ENCODE measurements at places on chromosomes 3 and 15. TPM values are rescaled to one million over a fixed set of nuclear protein-coding genes. Genes with fewer than 3 reads are reported as not detected.

DNA sequence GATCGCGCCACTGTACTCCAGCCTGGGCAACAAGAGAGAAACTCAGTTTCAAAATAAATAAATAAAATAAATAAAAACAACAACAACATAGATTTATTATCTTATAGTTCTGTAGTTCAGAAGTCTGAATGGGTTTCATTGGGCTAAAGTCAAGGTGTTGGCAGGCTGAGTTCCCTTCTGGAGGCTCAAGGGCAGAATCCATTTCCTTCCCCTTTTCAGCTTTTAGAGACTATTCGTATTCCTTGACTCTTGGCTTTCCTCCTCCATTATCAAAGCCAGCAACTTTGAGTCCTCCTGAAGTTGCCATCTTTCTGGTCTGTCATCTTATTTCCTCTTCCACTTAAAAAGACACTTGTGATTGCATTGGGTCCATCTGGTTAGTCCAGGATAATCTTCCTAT, 12.1 kb downstream of the BLM start:
- no peak for DNase-seq

GRCh38 chr3:192170659-192171058, 556.7 kb downstream of the FGF12 start:
- no peak for DNase-seq

DNA sequence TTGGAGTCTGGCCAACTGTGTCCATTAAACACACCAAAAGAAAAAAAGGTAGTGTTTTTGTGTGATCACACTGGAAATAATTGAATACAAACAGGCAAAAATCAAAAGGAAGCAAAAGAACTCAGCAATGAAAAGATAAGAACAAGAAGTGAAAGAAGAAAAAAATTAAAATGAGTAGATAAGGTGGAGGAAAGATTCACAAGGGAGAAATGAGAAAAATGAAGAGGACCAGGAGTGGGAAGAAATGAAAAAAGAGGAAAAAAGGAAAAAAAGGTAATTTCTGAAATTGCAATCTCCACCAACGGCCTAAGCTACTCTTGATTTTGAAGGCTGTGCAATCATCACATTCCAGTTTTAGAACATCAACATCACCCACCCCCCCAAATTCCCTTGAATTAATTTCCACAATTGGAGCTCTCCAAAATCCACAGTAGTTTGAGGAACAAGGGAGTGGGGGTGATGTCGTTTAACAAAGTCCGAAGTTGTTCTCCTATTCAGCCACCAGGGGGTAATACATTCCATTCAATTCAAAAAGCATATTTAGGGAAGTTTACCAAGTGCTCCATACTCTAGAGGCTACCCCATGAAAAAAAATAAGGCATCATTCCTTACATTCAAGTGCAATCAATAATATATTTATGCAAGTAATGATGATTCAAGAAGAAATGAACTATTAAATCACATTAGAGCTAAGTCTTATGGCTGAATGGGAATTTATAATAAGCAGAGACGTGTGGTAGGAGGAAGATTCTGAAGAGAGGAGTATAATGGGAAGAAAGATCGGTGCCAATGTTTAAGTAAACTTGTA, 37.4 kb downstream of the ZNF860 start:
- no peak for DNase-seq

- no peak for DNase-seq
Observed at GRCh38 chr3:124553178-124553577, 177.1 kb upstream of the UMPS start.

DNA sequence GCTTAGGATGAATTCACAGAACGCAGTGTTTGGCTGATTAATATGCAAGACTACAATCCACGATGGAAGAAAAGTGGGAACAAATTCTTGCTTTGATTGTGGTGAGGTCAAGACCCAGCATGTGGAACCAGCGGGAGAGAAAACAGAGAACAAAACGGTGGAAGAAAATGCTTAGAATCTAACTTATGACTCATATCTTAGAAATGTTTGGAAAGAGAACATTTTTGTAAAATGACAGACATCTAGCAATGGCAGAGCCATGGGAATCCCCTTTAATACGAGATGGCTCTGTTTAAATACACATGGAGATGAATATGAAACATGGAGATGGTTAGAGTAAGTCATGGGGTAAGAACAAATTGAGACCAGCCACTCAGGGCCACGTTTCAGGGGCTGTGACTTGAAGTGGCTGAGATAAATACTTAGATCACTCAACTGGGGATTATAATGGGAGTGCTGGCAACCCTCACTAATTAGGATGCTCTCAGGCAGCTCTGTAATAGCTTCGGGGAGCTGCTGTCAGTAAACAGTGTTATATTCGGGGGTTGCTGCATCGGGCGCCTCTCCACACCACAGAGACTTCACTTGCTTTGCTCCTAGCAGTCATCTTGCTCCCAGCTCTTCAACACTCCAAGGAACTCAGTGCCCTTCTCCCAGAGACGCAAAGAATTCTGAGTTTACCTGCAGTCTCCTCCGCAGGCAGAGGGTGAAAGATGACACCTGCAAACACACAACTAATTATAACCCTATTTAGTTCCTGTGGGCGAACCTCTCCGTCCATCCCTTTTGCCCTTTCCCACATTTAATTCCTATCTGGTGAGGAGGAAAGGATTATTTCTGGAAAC, 68.0 kb upstream of the ONECUT1 start:
- no peak for DNase-seq

GRCh38 chr3:149339931-149340309, 6.5 kb upstream of the TM4SF18 start:
- DNase-seq: peak; percentile 87

GRCh38 chr15:71272932-71273331, 157.7 kb downstream of the THSD4 start:
- no peak for DNase-seq

DNA sequence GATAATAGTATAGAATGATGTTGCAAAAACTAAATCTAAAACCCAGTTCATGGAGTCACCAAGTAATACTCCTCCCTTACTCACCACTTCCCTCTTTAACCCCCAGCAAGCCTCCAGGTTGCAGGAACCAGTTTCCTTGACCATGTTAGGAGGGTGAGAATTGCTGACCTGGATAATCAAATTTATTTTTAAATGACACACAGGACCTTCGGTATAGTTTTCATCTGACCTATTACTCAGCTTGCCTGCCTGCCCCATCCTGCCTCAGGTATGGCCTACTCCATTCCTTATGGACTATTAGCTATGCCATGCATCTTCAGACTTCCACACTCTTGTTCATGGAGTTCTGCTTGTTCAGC, 883 bp downstream of the RTP4 start:
- no peak for DNase-seq

DNA sequence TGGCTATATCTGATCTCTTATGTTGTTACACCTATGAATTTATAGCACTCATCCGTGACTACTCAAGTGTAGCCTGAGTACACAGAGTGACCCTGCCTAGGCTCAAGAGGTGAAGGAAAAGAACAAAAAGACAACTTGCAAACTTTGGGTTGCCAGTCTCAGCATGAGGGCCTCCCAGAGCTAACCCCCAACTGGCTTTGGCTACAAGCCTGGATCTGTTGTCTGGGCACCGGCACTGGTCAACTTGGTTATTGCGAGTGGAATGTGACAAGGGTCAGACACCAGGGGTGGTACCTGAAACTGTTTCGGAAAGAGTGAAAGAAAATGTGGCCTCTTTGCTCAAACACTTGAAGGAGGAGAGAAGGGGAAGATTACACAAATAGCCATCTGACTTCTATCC, 49.5 kb upstream of the BCL6 start:
- DNase-seq: no peak

DNA sequence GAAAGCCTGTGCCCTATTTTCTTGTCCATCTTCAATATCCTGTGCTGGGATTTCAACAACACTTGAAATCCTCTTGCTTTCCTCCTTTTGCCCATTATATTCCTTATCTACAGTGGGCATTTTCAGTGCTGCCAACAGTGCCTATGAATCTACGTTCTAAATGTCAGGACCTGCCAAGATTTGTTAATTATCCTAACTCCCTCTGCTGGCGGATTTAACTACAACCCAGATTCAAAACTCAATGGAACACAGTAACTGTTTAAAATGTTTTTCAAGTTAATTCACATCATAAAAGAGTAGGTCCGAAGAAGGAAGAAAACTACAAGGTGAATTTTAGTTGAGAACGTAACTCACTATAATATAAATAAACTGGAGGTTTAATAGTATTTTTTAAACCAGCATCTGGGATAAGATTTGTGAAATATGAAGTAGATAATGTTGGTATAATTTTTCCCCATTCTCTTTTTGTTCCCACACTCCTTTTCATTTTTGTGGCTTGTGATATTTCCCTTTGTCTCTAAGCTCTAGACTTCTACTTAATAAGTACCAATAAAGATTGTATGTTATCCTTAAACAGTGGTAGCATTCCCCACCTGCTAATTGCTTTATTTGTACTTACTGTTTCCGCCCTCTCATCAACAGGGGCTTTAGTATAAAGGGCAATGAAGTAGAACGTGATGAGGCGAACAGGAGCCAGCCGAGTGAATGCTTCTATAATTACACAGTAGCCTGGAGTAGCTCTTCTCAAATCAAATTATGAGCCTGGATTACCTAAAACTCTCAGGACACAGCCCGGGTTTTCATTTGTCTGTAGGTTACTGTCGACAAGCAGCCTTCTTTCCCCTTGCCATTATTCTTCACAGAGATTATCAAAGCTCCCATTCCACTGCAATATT, 302.5 kb upstream of the ATP11B start:
- no peak for DNase-seq

DNA sequence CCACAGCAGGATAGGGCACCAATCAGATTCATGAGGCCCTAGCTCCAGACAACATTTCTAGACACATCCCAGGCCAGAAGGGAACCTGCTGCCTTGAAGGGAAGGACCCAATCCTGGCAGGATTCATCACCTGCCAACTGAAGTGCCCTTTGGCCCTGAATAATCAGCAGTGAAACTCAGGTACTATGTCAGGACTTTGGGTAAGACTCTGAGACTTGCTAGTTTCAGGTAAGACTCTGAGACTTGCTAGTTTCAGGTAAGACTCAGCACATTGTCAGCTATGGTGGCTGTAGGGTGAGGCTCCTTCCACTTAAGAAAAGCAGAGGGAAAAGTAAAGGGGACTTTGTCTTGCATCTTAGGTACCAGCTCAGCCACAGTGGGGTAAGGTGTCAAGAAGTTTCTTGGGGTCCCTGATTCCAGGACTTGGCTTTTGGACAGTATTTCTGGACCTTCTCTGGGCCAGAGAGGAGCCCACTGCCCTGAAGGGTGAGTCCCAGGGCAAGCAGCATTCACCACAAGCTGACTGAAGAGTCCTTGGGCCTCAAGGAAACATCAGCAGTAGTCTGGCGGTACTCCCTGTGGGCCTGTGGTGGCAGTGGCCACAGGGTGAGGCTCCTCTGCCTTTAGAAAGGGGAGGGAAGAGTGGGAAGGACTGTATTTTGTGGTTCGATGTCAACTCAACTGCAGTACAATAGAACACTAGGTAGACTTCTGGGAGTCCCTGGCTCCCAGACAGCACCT, 13.7 kb upstream of the COL8A1 start:
- no peak for DNase-seq

DNA sequence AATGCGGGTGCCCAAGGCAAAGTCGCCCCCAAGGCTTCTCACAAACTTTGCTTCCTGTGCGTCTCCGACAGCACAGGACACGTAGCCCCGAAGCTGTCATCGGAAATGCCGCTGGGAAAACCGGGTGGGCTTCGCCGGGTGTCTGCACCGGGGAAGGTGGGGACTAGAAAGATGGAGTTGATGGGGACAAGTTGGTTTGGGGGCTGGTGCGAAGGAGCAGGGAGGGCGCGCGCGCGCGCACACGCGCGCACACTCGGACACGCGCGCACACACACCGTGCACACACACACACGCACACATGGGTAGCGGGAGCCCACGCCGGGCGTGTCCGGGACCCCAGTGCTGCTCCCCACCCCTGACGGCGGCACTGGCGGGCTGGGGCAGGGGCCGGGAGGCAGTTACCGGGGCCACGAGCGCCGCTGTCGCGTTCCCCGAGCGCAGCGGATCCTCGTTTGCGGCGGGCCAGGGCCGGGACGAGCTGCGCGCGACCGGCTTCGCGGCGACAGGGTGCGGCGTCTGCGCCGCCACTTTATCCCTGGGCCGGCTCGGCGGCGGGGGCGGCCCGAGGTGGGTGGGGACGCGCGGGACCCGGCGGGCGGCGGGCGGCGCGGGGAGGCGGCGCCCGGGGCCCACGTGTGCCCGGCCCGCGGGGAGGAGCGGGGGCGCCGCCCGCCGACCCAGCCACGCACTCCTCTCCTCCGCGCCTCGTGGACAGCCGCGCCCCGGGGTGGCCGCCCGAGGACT, 539 bp upstream of the MGLL start:
- no peak for DNase-seq

GRCh38 chr3:110021659-110022058, 684.3 kb upstream of the DPPA4 start:
- no peak for DNase-seq

DNA sequence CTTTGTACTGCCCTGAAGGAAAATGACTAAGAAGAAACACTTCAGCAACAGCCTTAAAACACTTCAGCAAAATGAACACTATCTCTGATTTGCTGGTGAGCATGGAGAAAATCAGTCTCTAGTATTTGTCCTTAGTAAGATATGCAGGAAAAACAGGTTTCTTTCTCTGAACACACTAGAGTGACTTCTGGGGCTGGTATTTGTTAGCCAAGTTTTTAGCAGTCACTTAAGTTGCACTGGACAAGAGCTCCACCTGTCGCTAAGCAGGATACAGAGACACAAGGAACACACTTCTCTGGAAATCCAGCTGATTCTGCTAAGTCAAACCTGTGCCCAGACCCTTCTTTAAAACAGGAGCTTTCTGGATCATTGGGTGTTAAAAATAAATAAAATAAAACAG, 65.3 kb downstream of the CHAC1 start:
- DNase-seq: no peak

GRCh38 chr15:52252781-52253180, 42.8 kb downstream of the MYO5C start:
- no peak for DNase-seq

DNA sequence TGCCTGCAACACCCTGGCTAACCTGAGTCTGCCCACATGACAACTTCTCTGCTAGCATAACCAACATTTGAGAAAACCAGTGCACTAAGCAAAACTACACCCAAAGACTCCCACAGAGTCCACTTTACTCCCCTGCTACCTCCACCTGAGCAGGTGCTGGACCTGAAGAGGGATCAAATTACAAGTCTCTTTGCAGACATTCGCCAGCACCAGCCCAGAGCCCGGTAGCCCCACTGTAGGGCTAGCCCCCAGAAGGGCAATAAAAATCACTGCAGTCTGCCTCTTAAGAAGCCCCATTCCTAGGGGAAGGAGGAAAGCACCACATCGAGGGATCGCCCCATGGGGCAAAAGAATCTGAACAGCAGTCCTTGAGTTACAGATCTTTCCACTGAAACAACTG, 472.2 kb downstream of the GRM7 start:
- DNase-seq: no peak

SRGAP3 gene
- total RNA-seq: 12.8 TPM

CSPG4 gene
- 263 TPM for total RNA-seq

GHSR gene
- not detected for total RNA-seq

HIGD2B gene
- total RNA-seq: not detected

ERC2 gene
- total RNA-seq: not detected

MEIS2 gene
- total RNA-seq: 46.4 TPM

ZNF502 gene
- 4.5 TPM for total RNA-seq

SPATA16 gene
- total RNA-seq: not detected

ITPKA gene
- total RNA-seq: not detected

PLSCR2 gene
- 2.9 TPM for total RNA-seq

CCPG1 gene
- total RNA-seq: 122 TPM
